Stimulated activated CD8-positive, alpha-beta memory T cell treated with anti-CD3 and anti-CD28 coated beads, Interleukin-4, amount 100 ng/mL, for 48 hours (primary cell): ENCODE measurements at places on chromosomes 3 and 15.
A peak's percentile ranks its signal among the peaks of the same experiment; 100 is the strongest.

DNA sequence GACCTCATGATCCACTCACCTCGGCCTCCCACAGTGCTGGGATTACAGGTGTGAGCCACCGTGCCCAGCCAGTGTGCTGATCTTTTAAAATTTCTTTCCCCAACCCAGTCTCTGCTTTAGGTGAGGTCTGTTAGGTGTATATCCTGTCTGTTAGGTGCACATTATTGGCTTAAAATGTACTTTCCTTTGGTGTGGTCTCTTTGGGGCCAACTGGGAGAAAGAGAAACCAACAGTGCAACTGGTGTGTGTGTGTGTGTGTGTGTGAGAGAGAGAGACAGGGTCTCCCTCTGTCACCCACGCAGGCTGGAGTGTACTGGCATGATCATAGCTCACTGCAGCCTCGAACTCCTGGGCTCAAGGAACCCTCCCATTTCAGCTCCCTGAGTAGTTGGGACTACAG, 50.3 kb upstream of the GNB5 start:
- DNase-seq, result no peak

- no peak for DNase-seq
Observed at GRCh38 chr15:70672081-70672480, 91.3 kb downstream of the UACA start.

GRCh38 chr3:126523745-126524428, at the start of gene CHST13:
TSS of gene CHST13 (plus strand) at chr3:126524155. CDS start at chr3:126524333, 178 bp downstream.
- no peak for DNase-seq

GRCh38 chr15:33547876-33548275, 237.1 kb downstream of the RYR3 start:
- DNase-seq, result peak; percentile 24

- DNase-seq, result no peak
Observed at GRCh38 chr15:85542895-85543331, 162.5 kb downstream of the AKAP13 start.

DNA sequence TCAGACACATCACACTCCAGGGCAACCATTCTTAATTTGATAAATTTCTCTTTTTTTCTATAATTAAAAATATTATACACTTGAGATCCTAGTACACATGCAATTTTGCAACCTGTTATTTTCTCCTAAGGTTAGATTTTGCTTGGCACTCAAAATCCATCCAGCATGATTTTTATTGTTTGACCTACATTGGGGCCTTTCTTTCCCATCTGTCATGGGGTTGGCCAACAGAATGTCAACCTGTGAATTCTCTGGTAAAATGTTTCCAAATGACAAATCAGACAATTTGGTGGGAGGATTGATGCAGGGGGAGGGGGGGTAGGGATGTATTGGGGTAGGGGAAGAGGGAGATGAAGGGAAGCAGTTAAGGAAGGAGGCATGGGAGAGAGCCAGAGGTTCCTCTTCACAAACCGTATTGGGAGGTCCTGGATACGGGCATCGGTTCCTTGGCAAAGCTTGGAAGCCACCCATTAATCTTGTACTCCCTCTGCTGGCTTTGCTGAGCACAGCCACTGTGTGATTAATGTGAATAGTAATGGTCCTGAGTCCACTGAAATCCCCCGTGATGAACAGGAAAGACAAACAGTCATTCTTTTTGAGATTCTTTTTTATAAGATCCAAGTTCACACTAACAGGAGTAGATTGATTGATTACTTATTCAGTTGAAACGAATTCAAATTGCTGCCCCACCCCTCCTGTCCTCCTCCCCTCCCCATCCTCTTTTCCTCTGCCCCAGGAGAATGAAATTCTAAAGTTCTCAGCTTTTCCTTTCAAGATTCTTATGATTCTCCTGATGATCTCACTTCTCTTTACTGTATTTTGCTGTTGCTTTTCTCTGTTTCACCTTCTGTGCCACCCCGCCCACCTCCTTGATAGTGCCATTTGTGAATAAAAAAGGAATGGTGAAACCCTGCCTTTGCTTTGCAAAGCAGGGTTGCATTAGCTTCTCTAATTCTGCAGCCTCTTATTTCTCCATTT, 82.2 kb upstream of the SLC25A26 start:
- DNase-seq, result peak; percentile 26

DNA sequence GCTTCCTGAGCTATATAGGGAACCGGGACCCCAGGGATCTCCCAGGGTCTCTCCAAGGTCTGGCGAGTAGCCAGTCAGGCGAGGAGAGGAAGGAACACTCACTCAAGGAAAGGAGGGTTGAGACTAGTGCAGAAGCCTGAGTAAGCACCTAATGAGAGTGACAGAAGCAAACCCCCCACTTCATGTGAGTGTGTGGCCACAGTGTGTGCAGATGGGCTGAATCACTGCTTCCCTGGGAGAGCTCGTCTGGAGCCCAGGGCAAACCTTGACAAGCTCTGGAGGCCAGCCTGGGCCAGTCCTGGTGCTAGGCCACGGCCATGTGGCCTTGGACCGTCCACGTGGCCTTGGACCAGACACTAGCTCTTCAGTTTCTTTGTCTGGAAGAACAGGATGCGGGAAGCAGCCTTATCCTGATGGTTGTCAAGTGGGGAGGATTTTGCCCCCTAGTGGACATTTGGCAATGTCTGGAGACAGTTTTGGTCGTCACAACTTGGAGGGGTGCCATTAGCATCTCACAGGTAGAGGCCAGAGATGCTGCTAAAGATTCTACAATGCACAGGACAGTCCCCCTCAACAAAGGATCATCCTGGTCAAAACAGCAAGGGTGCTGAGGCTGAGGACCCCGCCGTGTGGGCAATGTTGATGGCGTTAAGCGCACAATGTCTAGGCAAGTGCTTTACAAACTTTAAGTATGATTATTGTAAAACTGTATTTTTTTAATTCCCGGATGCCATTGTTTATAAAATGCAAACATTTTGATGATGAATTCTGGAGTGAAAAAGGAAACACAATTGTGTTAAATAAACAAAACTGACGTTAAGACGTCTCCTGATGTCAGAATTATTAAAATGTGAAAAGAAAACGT, 34.8 kb upstream of the CTSH start:
- peak; percentile 47 for DNase-seq

DNA sequence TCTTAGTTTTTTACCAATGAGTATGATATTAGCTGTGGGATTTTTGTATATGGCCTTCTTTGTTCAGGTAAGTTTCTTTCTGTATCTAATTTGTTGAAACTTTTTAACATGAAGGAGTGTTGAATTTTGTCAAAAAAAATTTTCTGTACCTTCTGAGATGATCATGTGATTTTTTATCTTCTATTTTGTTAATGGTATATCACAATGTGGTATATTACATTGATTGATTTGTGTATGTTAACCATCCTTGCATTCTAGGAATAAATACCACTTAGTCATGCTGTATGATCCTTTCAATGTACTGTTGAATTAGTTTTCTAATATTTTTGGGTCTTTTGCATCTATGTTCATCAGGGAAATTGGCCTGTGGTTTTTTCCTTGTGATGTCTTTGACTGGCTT, 92.5 kb upstream of the MNS1 start:
- no peak for DNase-seq

- DNase-seq, result no peak
Observed at GRCh38 chr3:7646851-7647250, 785.9 kb downstream of the GRM7 start.

- DNase-seq, result no peak
Observed at GRCh38 chr15:31477301-31477700, 150.7 kb downstream of the KLF13 start.

GRCh38 chr3:48633743-48634142, 1.5 kb downstream of the SLC26A6 start:
- DNase-seq, result no peak

GRCh38 chr3:149618151-149619123, 39.4 kb downstream of the WWTR1 start:
- no peak for DNase-seq

DNA sequence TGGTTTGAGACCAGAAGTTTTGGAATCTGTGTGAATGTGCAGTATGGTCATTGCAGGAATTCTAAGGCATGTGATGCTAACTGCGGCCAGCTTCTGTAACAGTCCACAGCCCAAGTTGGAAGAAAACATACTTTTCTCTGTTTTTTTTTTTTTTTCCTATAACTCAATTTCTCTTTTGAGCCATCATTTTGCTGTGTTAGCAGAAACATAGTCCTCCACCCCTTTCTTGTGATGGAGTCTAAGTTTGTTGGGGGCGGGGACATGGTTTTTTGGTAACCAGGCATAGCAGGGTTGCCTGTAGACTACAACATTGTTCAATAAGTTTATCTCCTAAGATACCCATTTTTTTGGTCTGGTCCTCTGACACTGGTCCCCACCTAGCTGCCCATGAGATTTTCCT, 223.2 kb upstream of the ONECUT1 start:
- no peak for DNase-seq

DNA sequence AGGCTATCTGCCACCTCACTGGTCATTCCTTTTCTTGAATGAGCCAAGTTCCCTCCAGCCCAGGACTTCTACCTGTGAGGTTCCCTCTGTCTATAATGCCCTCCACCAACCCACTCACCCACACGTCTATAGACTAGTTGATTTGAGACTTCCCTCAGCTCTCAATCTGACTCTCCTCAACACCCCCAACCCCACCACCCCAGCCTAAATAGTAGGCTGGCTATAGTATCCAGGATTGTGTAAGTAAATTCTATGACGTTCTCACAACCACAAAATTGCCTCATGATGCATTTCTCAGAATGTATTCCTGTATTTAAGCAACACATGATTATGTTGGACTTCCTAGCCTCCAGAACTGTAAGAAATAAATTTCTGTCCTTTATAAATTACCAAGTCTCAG, 2.2 kb downstream of the PLSCR1 start:
- peak; percentile 34 for DNase-seq

DNA sequence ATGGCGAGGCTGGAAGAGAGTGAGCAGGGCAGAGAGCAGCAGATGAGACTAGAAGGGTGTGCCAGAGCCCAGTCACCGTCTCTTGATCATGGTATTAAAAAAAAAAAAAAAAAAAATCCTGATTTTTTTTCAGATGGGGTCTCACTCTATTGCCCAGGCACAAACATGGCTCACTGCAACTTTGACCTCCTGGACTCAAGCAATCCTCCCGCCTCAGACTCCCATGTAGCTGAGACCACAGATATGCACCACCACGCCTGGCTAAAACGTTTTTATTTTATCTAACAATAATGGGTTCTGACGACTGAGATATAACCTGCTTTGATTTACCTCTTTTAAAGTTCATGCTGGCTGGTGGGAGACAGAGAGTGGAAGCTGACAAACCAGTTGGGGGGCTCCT, 4.0 kb downstream of the GNB4 start:
- no peak for DNase-seq

DNA sequence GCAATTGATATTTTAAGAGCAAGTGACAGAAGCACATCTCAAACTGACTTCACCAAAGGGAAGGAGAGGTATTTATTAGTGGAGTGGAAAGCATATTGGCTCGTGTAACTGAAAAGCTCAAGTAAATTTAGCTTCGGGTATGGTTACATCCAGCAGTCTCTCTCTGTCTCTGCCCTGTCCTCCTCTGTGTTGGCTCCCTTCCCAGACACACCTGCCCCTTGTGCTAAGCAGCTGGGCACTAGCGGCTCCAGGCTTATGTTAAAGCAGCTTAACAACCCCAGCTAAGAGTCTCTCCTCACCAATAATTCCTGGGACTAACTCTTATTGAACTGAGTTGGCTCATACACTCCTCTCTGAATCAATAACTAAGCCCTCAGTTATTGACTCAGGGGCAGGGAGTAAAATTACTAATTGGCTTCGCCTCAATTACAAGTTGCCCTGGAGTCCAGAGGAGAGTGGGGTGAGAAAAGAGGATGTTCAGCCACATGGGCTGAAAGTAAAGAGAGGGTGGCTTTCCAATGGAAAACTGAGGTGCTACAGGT, 12.8 kb upstream of the SH3BP5 start:
- no peak for DNase-seq

DNA sequence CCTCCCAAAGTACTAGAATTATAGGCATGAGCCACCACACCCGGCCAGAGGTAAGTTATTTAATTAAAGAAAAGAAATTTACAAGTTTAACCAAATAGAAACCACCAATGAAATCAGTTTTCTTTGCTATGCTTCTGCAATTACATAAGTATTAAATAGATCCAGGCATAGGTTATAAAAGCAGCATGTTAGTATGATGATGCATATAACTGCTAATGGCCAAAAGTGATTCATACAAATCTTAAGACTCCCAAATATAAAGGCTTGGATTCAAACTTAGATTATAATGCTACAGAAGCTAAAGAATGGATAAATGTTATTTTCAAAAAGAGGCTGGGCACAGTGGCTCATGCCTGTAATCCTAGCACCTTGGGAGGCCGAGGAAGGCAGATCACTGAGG, 32.8 kb upstream of the HDC start:
- DNase-seq, result no peak

GRCh38 chr15:41940441-41940857, 31.9 kb downstream of the EHD4 start:
- DNase-seq, result peak; percentile 72

DNA sequence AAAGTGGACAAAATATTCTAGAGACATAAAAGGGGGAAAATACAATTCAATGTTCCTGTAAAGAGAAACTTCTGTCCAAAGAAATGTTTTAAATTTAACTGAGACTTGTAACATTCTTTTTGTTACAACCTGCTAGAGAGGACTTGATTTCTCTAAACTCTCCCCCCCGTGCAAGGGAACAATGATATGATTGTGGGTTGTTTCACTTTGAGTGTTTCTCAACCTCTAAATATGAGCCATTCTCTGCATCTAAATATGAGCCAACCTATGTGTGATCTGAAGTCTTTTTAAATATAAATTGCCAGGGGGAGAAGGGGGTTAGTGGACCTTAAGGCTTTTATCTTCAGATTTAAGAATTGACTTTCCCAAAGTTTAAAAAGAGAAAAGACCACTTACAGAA, 14.6 kb downstream of the ZNF860 start:
- DNase-seq, result no peak

DNA sequence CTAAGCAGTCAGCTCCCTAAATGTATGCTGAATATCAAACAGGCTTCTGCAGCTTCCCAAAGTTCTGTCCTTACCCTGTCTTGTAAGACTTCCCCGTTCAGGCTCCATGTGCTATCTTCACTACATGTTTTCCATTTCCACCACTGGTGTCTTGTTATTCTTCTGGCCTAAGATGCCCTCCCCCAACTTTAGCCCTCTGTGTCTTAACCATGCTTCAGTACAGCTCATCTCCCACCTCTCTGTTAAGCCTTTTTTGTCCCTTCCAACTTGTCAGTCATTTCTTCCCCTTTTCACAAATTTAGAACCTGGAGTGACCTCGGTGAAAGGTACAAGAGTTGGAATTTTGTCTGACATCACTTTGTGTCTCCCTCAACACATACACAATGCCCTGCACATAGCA, 151.7 kb upstream of the TBL1XR1 start:
- DNase-seq, result no peak

DNA sequence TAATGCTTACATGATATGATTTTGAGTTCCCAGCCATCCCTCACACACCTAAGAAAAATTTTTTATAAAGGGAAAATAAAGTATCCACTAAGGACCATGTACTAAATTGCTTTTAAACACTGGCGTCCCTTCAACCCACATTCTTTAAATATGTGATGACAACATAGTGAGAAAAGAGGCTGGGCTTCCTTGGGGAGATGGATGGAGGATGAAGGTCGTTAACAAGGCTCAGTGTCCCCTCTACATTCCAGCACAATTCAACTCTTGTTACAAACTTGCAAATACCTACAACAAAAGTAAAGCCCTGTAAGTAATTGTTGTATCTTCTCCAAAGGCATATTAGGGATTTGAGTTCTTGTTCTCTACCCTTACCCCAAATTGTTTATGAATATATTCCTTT, 87.2 kb upstream of the SLC4A7 start:
- no peak for DNase-seq

- no peak for DNase-seq
Observed at GRCh38 chr15:73686781-73687256, 2.6 kb downstream of the CD276 start.
